ENCODE measurements at places on chromosomes 3 and 15.

GRCh38 chr15:26073430-26074333, 210.6 kb upstream of the ATP10A start:
- no peak for DNase-seq

GRCh38 chr15:58501636-58502188, 69.9 kb downstream of the LIPC start:
- DNase-seq: no peak

DNA sequence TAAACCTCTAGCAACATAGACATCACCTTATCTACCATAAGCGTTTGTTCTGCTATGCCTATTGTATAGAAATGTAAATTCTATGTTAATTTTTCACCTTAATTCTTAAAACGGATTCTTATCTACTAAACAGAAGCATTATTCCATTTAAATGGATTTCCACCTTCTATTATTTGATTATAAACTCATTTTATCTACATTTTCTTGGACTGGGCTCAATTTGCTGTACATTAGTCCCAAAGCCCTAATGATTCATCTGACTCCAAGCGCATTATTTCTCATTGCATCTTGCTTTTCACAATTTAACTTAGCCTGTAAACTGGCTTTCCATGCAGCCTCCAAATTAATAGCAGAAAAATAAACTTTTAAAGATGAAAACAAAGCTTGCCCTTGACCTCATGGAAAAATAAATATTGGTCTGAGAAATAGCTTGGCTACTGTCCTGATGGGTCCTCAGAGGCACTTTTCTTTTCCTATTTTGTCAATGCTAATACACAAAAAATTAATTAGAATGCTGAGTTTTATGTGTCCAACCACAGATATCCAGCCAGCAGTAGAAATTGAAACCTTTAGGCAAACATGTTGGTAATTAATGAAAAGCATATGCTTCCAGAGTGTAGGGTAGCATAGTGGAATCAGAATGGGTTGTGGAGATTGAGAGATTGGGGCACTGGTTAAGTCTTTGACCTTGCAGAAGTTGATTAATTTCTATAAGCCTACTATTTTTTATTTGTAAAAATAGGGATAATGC, 81.4 kb upstream of the CFAP20DC start:
- no peak for DNase-seq

DNA sequence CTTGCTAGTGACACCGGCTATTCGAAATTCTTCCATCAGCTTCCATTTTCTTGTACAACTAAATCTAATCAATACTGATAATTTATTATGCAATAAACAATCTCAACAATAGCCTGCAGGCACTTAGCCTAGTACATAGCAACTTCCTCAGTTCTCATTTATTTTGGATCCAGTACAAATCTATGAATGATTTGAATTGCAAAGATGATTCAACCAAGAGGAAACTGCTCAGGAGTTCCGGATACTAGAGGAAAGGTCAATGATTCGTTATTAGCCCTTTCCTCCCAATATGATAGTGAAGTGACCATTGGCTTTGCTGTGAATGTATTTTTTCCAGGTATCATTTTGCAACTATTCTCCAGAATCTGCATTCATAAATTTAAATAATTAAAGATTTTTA, 827.0 kb downstream of the CADM2 start:
- DNase-seq: no peak

DNA sequence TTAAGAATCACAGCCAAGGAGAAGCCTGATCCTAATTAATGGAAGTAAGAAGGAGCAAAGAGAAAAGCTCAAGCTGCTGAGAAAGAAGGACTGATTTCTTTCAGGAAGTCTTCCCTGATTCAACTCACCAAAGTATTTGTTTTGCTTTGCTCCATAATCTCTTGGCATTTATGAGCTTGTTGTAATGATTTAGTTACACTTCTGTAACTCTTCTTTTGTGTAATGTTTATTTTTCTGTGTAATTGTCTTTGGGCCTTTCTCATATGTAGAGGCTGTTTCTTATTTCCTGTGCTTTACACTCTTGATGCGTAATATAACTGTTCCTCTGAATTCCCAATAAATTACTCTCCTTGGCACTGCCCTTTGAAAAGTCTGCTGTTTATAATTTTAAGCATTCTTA, 80.0 kb downstream of the COL6A5 start:
- no peak for DNase-seq

DNA sequence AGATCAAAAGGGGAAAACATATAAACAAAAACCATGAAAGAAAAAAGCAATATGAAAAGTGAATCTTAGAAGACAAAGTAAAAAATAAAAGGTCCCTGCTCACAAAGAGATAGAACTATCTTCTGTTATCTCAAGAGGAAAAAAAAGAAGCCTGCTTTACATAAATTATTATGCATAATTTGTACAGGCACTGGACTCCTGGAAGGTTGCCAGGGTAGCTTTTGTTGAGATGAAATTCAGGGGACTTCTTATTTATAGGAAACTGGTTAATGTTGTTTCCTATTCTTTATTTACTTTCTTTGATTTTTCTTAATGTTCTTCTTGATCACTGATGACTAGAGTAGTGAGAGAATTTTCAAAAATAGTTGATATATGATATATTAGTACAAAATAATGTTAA, 66.9 kb downstream of the PPM1L start:
- no peak for DNase-seq

DNA sequence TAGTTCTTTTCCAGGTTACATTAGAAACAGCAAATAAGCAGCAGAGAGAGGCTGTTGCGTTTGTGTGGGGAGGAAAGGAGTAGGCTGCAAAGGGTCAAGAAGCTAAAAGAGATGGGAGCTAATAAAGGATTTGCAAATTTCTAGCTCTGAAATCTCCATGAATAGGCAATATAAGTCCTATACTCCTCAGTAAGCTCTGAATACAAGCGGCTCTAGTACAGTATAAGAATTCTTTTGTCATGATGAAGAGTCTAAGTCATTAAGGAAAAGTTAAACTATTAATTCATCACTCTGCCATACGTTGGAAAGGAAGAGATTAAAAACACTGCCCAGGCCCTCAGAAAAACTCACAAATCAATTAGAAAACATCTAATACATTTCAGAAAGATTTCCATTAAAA, 59.3 kb downstream of the CEP152 start:
- no peak for DNase-seq

- no peak for DNase-seq
These were observed 1336.3 kb upstream of the CADM2 start for GRCh38 chr3:83622526-83622925.

GRCh38 chr15:45372041-45372995, 6.0 kb downstream of the GATM start:
- DNase-seq: no peak

DNA sequence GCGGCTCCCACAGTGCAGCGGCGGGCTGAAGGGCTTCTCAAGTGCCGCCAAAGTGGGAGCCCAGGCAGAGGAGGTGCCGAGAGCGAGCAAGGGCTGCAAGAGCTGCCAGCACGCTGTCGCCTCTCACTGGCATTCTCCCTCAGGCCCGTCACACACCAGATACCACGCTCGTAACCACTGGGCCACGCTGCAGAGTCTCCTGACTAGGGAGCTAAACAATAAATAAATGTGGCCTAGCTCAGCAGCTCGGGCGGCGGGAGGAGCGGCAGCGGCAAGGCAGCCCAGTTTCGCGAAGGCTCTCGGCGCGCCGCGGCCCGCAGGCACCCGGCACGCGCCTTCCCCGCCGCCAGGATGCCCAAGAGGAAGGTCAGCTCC, 55.9 kb upstream of the FAM174B start:
- no peak for DNase-seq

DNA sequence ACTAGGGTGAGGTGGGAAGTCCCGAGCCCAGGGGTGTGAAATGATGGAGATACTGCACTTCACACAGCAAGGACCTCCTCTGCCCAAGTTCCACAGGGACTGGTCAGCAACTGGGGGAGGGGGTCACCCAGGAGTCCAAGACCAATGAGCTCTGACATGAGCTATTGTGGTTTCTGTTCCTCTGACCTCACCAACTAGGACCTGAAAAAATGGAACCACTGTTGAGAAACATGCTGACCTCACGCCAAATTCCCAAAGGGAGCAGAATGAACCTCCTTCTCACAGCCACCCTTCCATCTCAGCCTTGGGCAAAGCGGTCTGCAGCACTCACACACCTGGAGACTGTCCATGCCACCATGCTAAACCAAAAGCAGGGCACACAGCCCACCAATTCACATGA, 69.3 kb downstream of the LRIG1 start:
- no peak for DNase-seq

DNA sequence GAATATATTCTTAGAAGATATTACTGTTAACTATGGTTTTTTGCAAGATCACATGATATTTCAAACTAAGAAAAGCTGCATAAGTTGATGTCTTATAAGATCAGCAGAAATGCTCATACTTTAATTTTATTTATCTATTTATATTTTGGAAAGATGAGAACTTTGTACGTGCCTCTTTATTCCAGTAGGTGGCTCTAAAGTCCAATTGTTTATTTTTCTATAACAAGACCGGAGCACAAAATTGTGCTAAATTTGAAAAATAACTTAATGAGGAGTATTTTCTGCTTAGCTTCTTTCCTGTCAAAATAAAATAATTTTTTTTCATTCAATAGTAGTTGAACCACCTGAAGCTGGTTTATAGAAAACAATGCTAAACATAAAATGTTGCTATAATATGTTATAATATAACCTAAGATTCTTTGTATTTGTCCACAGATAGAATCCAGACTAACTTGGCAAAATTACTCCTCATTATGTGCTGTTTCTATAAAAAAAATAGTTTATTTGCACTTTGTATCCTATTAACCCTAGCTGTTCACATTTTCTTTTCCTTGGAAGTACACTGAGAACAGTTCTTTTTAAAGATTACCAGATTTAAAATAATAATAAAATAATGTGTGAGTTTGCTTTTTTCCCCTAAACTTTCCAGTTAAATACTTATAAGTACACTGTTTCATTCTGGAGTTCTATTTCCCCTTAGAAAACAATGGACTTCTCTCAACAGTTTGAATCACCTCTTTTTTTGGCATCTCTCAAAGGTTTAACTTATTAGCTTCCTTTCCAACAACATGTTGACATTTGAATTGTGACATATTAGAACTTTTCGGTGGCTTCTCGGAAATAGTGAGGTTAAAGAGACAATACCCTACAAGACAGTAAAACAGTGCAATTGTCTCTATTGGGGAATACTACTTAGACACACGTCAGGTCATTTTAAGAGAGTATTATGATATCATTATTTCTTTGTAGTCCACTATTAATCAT, 530.0 kb downstream of the MECOM start:
- no peak for DNase-seq

DNA sequence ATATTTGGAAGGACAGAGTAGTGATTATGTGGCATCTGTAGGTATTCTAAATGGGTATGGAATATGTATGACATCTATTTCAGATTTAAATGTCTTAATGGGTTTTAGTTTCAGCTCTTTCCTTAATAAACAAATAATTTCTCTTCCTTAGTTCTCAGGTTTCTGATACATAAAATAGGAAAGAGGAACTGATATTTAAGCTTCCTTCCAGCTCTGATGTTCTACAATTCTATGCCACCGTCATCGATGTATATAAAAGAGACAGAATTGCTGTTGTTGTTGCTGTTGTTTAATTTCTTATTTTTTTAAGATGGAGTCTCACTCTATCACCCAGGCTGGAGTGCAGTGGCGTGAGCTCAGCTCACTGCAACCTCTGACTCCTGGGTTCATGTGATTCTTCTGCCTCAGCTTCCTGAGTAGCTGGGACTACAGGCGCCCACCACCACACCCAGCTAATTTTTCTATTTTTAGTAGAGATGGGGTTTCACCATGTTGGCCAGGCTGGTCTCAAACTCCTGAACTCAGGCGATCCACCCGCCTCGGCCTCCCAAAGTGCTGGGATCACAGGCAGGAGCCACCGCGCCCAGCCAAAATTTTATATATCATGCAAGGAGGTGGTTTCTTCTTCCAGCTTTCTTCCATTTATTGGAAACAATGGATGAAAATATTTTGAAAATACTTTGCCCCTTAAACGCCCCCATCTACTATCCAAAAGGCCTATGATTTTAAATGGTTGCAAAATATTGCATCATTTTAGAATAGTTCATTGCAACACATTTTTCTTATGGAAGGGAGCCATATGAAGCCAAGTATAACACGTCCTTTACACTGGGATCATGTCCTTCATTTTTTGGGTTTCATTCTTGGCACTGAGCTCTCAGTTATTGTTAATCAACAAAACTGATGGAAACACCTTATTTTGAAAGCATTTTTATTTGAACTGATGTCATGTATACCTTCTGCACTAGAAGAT, 13.9 kb upstream of the C15orf61 start:
- no peak for DNase-seq

DNA sequence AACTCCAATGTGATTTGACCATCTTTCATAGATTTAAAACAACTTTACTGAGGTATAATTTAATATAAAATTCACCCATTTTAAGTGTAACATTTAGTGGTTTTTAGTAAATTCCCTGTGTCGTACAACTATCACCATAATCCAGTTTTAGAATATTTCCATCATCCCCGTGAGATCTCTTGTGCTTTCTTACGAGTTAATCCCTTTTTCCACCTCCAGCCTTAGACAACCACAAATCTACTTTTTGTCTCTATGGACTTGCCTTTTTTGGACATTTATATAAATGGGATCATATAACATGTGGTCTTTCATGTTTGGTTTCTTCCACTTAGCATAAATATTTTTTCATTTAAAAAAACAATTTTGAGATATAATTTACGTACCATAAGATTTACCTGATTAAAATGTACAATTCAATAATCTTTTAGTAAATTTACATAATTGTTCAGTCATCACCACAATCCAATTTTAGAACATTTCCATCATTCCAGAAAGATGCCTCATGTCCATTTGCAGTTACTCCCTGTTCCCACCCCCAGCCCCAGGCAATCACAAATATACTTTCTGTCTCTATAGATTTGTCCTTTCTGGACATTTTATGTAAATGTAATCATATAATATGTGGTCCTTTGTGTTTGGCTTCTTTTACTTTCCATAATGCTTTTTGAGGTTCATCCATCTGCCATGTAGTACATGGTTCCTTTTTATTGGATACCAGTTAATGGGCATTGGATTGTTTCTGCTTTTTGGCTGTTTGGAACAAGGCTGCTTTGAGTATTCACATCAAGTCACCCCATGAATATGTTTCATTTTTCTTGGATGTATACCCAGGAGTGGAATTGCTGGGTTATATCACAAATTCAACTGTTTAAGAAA, 3.1 kb downstream of the OXSR1 start:
- DNase-seq: no peak

DNA sequence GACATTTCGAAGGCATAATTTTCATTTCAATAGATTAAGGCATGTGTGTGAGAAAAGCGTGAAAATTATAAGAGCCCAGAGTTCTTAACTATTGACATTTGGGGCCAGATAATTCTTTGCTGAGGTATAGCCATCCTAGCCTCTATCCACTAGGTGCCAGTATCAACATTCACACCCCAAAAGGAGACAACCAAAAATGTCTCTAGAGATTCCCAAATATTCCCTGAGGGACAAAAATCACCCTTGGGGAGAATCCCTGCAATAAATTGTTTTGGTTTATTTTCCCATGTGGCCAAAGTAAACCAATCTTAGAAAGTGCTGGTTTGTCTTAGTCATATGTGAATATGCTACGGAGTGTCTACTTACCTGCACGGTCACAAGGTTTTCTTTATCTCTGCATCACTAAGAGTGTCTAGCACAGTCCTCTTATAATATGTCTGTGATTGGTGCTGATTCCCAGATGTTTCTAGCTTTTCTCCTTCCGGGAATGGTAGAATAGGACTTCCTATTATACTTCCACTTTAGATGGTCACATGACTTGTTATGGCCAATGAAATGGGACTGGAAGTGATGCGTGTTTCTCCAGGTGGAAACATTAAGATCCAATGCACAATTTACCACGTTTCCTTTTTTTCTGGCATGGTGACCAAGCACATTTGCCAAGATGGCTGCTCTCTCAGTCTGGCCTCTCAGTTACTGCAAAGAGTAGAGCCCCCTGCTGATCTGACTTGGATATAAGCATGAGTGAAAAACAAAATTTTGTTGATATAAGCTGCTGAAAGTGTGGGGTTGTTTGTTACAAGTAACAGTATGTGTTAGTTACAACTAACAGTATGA, 8.0 kb upstream of the KBTBD8 start:
- no peak for DNase-seq

Data from stimulated activated CD4-positive, alpha-beta T cell treated with anti-CD3 and anti-CD28 coated beads, Interleukin-1b, Interleukin-23, amount 100 ng/mL, for 1 hour (primary cell).